Smooth muscle cell of trachea (primary cell): ENCODE measurements at places on chromosomes 2 and 18. TPM values are rescaled to one million over a fixed set of nuclear protein-coding genes. Genes with fewer than 3 reads are reported as not detected.

The GTF3C2 gene
- total RNA-seq = 33.4 and 34.6 TPM in 2 replicates

The REG3A gene
- total RNA-seq = not detected in 2 replicates

The PLGLB2 gene
- total RNA-seq = 2.0 TPM in 1 of 2 replicates, not detected in the other

The VWC2L gene
- not detected in 2 replicates for total RNA-seq

The ACKR3 gene
- total RNA-seq = 0.73 and 3.0 TPM in 2 replicates

The OSBPL1A gene
- total RNA-seq = 59.2 and 63.6 TPM in 2 replicates

The KIAA2012 gene
- total RNA-seq = 0.17 TPM in 1 of 2 replicates, not detected in the other

The KCNJ3 gene
- total RNA-seq = not detected in 2 replicates

The PASK gene
- 0.99 and 3.9 TPM in 2 replicates for total RNA-seq

The CXCR1 gene
- not detected in 2 replicates for total RNA-seq

The PTCD3 gene
- total RNA-seq = 117 and 196 TPM in 2 replicates
